Frontal cortex (tissue), 4 donors: ENCODE measurements at places on chromosomes 5 and 9. TPM values are rescaled to one million over a fixed set of nuclear protein-coding genes. Genes with fewer than 3 reads are reported as not detected.

- DNase-seq, result no peak
Observed at GRCh38 chr5:127079994-127080491, 6.7 kb upstream of the C5orf63 start.

DNA sequence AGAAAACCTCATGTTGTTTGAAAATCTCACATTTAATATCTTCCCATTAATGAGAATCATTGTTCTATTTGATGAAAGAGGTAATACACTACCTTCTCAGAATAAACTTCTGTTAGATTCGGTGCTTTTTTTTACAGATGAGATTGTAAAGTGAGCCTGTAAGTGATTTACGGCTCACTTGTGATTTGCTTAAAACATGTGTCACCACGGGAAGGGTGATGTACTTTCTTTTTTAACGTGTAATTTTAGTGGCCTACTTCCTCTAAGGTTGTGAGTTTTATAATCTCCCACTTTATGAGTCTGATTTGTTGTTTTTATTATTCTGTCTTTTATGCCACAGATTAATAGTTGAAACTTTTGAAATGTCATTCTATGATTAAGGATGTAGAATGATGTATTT lies 15.9 kb downstream of the ANXA1 start:
- DNase-seq, result no peak

GRCh38 chr9:84993105-84993504 lies 323.6 kb downstream of the NTRK2 start:
- DNase-seq, result no peak

DNA sequence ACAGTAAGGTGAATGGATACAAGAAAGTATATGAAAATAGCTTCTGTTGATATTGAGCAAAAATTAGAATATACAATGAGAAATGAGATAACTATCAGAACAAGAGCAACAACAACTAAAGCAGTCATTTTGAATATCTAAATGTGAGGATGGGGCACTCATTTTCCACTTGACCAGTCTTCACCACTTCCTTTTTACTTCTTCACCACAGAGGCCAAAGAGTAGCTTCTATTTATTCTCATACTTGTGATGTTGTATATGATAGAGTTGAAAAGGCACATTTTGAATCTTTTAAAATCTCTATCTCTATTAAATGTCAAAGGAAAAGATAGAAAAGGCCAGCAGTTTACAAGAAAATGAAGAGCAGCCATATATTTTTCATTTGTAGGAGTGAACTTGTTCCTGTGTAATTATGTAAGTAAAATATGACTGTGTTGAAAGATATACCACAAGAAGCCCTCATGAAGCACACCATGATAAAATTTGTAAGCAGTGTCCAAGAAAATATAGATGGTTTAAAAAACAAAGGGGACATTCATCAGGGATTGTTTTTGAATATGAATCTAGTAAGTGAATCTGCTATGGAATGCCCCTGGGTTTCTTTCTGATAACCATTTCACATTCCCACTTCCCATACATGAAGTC lies 39.2 kb downstream of the ADAMTS19 start:
- DNase-seq, result no peak

DNA sequence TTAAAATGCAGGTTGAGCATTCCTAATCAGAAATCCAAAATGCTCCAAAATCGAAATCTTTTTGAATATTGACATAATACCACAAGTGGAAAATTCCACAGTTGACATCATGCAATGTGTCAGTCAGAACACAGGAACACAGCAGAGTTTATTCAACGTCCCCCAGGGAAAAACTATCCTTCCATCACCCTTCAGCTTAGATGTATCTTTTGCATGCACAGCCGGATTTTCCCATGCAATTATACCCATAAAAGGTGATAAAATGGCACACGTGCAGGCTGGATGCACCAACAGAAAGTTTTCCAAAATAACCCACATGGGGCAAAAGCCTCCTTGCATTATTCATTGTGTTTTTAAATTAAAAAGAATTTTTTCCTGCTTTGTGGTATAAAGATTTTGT lies 71.2 kb downstream of the RAB24 start:
- DNase-seq, result no peak

- DNase-seq, result peak; percentile 58
Observed at GRCh38 chr9:94157050-94157801, 73.0 kb downstream of the PTPDC1 start.

DNA sequence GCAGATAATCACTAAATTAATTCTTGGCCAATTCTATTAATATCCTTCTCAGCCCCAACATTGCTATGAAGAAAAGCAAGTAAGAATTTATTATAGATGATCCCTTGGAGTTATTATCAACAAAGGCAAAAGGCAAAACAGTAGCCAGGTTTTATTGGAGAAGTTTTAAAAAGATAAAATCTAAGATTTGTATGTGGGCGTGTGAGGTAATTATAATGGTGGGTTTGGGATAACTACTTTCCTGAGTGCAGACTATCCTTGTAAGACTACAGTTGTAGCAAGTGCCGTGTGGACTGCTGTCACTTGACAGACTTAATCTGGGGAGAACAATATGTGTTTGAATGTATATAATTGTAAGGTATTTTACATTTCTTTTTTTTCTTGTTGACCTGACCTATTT lies 23.2 kb downstream of the SLC31A1 start:
- no peak for DNase-seq

- DNase-seq, result no peak
Observed at GRCh38 chr5:57386958-57387357, 95.7 kb downstream of the ACTBL2 start.

DNA sequence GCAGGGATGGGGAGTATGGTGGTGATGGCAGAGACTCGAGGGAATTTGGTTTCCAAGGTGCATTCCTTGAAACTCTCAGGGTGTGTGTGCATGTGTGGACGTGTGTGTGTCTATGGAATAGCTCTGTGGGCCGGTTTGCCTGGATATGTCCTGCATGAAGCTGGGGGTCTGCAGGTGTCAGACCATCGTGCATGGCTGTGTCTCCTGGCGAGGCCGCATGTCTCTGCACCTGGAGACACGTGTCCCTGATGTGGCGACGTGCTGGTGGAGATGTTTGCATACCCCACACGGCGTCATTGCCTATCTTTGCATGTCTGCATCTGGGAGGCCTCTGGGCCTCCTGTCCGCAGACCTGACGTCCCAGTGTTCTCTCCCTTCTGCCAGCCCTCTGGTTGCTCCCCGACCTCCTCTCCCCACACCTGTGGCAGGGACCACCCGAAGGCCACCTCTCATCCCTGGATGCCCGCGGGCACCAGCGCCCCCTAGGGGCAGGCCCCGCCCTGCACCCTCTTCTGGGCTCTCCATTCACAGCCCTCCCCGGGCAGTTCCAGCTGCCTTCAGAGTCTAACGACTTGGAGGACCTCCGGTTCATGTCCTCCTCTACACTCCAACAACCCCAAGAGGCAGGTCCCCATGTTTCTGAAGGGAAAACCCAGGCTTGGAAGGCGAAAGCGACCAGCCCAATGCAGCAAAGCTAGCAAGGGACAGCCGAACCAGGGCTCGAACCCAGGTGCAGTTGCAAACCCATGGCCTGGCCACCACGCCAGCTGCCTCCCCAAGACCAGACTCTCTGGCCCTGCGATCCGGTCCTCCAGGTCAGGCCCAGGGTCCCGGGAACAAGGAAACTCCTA lies 88.6 kb downstream of the LMX1B start:
- DNase-seq, result no peak

- DNase-seq, result no peak
Observed at GRCh38 chr5:176692326-176692725, 45.0 kb downstream of the TSPAN17 start.

GRCh38 chr9:25716220-25716872 lies 38.1 kb upstream of the TUSC1 start:
- DNase-seq, result peak; percentile 24

DNA sequence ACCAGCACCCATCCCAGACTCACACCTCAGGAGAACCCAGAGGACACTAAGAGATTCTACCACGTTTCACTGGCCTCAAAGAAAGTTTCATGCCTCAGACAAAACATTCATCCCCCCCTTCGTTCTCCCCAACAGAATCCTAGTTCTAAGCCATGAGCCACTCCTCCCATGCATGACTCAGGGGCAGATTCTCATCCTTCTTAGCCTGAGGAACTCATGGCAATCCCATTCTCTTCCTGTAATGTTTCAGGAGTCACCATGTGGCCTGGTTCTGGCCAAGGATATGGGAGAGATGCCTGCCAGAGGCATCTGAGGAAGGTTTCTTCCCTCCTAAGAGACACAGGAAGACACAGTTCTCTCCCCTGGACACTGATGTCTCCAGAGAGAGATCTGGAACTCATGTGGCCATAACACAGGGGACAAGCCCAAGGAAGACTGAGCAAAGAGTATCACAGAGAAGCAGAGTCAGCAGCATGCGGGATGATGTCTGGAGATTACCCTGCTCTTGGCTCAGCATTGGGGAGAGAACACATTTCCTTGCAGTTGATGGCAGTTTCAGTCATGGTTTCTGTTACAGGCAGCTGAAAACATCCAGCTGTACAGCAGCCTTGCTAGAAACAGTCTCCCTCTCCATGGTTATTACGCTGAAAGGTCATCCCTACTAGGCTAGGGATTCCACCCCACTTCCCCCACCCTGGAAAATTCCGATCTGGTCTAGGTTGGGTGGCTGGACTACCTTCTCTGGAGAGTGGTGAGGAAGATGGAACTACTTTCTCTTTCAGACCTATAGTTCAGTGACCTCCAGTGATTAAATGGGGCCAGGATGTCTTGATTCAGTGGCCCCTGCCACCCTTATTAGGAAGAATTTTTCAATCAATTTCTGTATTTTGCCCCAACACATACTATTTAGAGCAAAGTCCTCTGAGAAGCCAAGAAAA lies 115.4 kb downstream of the ZNF608 start:
- DNase-seq, result no peak

DNA sequence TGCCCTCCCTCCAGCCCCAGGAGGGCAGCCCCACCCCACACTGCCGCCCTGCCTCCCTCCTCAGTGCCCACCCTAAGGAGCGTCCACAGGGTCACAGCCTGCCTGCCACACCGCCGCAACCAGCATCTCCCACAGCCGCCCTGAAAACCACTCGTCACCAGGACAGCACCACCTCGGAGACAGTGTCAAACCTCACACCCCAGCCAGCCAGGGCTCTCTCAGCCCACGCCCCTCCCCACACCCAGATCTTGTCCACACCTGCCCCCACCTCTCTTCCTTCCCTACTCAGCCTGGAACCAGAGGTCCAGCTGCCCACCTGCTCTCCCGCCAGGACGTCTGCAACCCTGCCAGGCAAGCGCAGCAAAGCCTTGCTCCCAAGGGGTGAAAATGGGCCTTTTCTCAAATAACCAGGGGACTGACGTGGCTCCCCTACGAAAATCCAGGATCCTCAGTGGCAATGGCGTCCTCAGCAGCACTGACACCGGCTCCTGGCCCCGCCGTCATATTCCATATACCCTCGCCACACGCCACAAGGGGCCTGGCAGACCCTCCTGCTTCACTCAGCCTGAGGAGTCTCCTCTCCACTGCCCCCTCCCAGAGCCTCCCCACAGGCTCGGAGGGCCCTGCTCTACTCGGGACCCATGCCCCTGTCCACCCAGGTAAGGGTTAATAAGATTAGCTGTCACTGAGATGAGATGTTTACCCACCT lies 71.0 kb upstream of the ADAMTS2 start:
- DNase-seq, result no peak

- no peak for DNase-seq
Observed at GRCh38 chr5:77426670-77427069, 65.4 kb downstream of the WDR41 start.

DNA sequence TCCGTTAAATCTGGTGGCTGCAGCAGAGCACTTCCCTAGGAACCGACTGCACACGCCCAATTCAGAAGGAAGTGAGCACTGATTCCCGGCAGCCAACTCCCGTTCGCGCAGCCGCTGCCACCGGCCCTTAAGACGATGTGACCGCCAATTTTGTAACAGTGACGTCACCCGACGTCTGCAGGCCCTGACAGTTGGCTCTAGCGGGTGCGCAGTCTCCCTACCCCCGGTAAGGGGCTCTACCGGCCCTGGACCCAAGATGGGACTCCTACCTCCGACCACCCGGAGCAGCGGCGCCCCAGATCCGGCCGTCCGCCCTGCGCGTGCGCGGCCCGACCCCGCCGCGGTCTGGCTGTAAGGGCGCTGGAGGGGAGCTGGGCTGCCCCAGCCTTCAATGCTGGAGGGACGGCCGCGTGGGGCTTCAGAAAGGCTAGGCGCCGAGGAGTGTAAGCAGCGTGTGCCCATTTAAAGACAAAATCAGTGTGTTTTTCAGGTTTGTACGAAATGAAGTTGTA lies 19.1 kb downstream of the DNAJA1 start:
- DNase-seq, result peak; percentile 67

- no peak for DNase-seq
Observed at GRCh38 chr9:73810585-73811215, 659.0 kb downstream of the ANXA1 start.

DNA sequence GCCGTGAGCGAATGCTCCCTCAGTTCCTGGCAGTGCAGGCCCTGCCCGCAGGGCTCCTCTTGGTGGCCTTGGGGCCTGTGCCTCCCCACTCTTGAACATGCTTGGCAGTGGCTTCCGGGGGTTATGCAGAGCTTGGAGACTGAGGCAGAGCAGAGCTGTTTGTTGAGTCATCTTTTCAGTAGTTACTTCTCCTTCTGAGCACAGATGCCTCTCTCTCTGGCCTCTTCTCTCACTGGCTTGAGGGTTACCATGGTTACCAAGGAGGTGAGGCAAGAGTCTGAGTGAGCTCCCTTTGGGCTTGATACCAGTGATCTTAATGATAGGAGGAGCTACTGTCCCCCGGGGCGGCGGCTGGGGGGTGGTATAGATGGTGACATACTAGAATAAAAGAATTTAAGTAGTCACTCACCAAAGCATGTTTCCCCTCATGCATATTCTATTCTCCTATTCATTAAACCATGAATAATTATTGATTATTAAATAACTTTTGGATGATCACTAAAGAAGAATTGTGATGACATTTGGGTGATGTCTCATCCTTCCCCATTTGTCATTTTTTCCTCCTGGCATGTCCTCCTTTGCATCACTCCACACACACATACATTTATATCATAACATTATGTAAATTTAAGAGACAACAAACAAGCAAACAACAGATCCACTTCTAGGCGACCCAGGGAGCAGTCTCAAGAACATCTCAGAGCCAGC lies 111.1 kb downstream of the ARHGAP26 start:
- DNase-seq, result peak; percentile 28

- DNase-seq, result no peak
Observed at GRCh38 chr9:107177243-107177839, 105.7 kb upstream of the RAD23B start.

DNA sequence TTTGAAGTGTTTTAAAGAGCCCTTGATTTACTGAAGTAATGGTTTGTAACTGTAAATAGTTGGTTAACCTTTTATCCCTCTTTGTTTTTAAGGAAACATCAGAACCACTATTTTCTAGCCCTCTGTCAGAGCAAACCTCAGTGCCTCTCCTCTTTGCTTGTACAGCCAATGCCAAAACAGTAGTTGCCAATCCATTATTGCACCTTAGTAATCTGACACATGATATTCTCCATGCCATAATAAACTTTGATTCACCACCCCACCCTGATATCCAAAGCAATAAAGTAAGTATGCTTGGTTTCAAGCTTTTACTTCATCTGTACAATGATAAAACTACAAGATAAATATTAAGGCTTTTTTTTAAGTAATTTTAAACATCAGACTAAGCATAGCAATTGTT lies 100.8 kb downstream of the DMXL1 start:
- DNase-seq, result no peak

- no peak for DNase-seq
Observed at GRCh38 chr5:156155598-156155997, 171.4 kb upstream of the SGCD start.

TRIM36 gene
- 105 TPM for total RNA-seq

MEIKIN gene
- total RNA-seq, result not detected

SPINK4 gene
- total RNA-seq, result not detected

ATOSB gene
- total RNA-seq, result 12.2 TPM

PCDHGA3 gene
- 4.1 TPM for total RNA-seq

DCTN4 gene
- total RNA-seq, result 88.9 TPM
